ENCODE measurements at places on chromosomes 11 and 22.

DNA sequence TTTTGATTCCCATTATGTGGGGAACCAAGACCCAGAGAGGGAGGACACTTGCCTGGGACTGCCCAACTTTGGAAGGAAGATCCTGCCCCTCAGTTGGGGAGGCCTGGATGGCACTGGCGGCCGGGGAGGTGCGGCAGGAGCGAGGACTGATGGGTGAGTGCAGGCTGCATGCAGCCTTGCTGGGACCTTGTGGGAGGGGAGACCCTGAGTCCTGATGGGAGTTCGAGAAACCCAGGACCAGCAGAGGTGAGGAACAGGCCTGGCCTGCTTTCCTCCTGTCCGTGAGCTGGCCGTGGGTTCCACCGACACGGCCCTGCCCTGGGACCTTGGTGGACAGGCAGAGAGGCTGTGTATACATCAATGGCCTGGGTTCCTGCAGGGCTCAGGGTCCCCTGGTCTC is 19.3 kb upstream of the SMIM38 start:
- no peak for DNase-seq

DNA sequence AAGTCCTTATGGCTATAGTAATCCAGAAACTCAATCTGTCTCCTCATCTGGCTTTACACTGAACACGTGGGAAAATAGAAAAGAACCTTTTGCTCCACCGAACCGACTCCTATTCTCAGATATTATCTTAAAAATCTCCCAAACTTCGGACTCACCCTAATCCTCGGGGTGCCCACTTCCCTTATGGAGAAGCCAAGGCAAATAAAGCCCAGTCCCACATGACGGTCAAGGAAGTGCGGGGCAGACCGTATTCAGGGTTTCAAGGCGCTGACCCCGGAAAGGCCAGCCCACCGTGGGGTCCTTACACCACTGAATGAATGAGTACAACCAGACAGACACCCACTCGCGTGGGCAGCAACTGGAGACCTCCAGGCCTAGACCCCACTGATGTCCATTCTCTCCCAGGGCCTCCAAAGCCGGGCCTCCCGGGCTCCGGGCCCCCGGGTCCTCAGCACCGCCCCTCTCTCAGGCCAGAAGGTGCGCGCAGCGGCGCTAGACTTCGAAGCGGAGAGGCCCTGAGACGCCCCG is 489 bp downstream of the NUP98 start:
- no peak for DNase-seq

- DNase-seq: no peak
These were observed 1485.7 kb downstream of the BRD1 start for GRCh38 chr22:48342016-48342415.

DNA sequence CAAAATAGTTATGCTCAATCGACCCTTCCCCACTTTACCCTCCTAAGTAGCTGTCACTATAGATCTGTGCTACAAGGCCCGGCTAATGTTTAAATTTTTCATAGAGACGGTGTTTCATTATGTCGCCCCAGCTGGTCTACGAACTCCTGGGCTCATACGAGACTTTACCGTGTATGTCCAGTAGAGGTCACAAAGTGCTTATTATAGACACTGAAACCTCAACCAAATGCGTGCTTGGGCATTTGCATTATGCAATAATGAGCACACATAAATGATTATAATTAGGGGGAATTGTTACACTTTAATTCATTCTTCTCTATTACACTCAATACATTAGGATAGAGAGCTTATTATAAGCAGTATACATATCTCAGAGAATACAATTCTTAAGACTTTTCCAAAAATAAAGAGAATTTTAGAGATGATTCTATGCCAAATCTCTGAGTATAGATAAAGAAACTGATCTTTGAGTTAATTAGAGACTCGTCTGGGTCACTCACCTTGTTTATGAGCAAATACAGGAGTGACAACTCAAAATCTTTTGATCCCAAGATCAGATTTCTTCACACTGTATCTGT is 12.5 kb upstream of the MRPL16 start:
- no peak for DNase-seq

GRCh38 chr11:47337229-47337924 is 15.1 kb downstream of the MYBPC3 start:
- DNase-seq: no peak

DNA sequence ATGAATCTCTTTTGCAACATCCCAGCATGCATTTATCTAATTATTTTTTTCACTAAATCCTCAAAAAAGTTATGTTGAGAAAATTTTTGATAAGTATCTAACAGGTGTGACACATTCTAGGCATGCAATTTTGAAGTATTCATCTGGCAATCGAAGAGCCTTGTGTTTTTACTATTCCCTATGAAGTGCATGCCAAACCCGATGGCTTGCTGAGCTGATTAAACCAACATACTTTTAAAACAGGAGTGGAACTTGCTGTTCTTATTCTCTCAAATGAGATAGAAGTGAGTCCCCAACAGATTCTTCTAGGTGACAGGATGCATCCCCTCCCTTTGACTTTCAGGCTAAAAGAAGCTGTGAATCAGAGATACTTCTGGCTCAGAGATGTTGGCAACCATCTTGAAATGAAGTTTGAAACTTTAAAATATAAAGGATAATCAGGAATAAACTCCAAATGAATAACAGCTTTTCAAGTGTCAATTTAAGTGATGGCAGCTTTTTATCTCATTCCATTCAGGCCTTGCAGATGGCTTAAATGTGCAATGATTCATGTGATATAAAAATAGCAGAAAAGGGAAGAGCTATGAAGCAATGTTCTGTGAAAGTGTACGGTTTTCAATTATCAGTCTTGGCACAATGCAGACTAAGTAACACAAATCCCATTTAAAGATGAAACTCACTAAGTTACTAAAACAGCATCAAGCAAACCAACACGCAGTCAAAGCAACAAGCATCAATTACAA is 67.7 kb downstream of the APOL5 start:
- no peak for DNase-seq

DNA sequence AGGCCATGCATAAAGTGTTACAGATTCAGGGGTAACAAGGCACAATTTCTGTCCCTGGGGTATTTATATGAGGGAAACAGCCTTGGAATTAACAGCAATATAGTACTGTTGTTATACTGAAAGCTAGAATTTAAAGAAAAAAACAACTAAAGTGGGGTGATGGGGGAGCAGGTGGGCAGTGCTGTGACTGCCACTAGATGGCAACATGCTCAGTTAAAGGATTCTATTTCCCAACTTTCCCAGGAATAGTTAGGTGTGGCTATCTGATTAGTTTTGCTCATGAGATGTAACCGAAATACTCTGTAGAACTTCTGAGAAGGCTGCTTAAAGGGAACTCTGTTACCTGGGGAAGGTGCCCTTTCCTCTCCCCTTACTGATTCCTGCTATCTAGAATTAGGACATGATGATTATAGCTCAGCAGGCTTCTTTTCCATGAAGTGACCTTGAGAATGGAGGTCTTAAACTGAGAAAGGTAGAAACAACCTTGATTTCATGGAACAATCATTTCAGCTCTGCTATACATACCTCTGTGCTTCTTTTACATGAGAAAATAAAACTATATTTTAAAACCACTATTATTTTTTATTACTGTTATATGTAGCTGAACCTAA is 102.6 kb downstream of the RELT start:
- DNase-seq: no peak

GRCh38 chr11:70597006-70597555 is 198.8 kb downstream of the CTTN start:
- DNase-seq: no peak

GRCh38 chr22:43222262-43222661 is 35.3 kb upstream of the TTLL12 start:
- DNase-seq: no peak

GRCh38 chr22:50102946-50103345 is 13.1 kb downstream of the MOV10L1 start:
- no peak for DNase-seq

DNA sequence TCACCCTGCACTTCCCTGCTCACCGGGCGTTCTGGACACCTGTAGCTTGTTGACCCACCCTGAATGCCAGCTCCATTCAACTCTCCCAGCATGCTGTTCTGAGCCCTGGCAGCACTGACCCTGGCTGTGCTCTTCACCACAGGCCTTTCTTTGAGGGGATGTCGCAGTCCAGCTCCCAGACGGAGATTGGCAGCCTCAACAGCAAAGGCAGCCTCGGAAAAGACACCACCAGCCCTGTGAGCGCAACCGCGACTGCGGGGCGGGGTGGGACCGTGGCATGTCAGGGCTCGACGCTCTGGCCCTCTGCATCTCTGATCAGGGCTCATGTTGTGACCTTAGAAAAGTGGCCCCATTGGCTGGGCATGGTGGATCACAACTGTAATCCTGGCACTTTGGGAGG is 47.4 kb upstream of the RAB1B start:
- no peak for DNase-seq

DNA sequence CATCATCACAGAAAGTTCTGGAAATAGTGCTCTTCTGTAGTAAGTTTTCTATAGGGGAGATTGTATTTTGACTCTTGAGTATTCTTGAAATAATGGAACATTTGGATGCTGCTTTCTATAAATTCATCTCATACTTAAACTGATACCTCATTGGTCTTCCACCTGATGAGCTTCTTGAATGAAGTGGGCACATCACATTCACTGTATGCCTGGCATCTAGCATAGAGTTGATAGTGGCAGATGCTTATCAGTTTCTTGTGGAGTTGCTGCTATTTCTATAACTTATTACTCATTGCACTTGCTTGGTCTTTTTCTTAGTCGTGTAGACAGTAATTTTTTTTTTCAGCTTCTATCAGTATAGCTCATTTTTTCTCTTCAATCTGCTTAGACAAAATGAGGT is 5.4 kb downstream of the ATXN10 start:
- DNase-seq: no peak

DNA sequence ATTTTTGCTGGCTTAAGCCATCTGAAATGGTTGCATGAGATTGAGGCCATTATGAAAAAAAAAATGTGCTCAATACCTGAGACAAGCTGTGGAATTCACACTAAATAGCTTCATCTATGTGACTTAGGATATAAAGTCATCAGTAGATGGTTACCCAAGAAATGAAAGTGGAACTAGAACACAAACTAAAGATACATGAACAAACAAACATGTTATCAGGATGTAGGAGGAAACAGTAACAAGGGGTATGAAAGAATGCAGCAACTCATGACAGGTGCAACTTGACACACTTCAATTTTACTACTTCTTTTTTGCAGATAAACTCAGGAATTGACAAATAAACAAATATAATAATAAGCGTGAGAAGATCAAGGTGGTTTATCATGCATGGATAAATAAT is 155.0 kb downstream of the WT1 start:
- DNase-seq: no peak

DNA sequence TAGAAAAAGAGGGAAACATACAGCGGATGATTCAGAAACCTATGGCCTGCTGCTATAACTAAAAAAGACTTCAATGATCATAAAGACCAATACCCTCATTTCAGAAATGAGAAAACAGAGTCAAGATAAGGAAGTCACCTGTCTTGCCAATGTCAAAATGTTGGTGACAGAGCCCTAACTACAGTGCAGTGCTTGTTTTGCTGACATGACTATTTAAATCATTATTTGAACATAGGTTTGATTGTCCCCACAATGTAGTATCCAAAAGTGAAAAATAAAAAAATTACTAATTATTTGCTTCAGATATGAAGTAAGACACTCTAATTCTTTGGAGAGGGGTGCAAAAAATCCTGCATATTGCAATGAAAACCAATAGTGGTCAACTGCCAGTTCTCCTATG is 115.7 kb downstream of the SOX6 start:
- no peak for DNase-seq

- no peak for DNase-seq
These were observed 820.9 kb upstream of the TENM4 start for GRCh38 chr11:80261776-80262175.

DNA sequence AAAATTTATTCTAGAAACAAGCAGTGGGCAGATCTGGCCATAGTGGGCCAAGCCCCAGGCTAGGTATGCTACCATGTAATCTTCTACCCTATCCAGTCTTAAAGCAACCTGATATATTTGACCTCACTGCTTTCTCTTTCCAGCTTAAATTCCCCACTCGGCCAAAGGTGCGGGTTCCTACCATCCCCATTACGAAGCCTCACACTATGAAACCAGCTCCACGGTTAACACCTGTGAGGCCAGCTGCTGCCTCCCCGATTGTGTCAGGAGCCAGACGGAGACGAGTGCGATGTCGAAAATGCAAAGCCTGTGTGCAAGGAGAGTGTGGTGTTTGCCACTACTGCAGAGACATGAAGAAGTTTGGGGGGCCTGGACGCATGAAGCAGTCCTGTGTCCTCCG is 21.2 kb upstream of the GRK2 start:
- DNase-seq: no peak

GRCh38 chr11:70332567-70332966 is 62.1 kb downstream of the PPFIA1 start:
- no peak for DNase-seq

- DNase-seq: no peak
These were observed 7.8 kb downstream of the CLMP start for GRCh38 chr11:123187248-123187647.

Data from stimulated activated CD4-positive, alpha-beta T cell treated with anti-CD3 and anti-CD28 coated beads, TNF-alpha, amount 100 ng/mL, for 24 hours (primary cell).